ENCODE measurements at places on chromosomes 12 and 14.

DNA sequence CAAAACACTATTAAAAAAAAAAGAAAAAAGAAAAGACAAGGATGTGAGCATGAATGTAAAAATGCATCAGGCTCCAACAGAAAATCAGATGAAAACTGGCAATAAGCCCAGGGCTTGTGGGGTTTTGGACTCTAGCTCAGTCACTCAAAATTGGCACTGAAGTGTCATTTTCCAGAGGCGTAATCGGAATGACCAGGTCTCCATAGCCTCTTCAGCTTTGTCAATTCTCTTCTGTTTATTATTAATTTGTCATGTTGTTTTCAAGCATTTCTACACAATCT is 137.2 kb upstream of the TRHDE start:
- H3K4me3 ChIP-seq: no peak overlapping the region
- H3K27me3 ChIP-seq: no peaks in the 10 kb centered on the region
- DNase-seq: no peak
- no peaks in the 10 kb centered on the region for H3K4me1 ChIP-seq
- H3K36me3 ChIP-seq: no peaks in the 10 kb centered on the region

- peaks cover 3% of the 10 kb centered on the region for H3K36me3 ChIP-seq
- H3K27me3 ChIP-seq: peaks cover 73% of the 10 kb centered on the region
- no peak overlapping the region for H3K27ac ChIP-seq
- H3K4me3 ChIP-seq: no peak overlapping the region
- H3K4me1 ChIP-seq: no peaks in the 10 kb centered on the region
- no peak for DNase-seq
Observed at GRCh38 chr12:3043406-3043805, 33.8 kb upstream of the TSPAN9 start.

GRCh38 chr12:12319451-12320183 is 30.4 kb downstream of the MANSC1 start:
- no peak overlapping the region for H3K4me3 ChIP-seq
- H3K27ac ChIP-seq: no peak overlapping the region
- DNase-seq: no peak
- H3K27me3 ChIP-seq: peaks cover 27% of the 10 kb centered on the region
- no peaks in the 10 kb centered on the region for H3K36me3 ChIP-seq
- H3K4me1 ChIP-seq: peaks cover 3% of the 10 kb centered on the region

- H3K27me3 ChIP-seq: no peaks in the 10 kb centered on the region
- peaks cover 16% of the 10 kb centered on the region for H3K36me3 ChIP-seq
- H3K4me3 ChIP-seq: no peak overlapping the region
- H3K4me1 ChIP-seq: no peaks in the 10 kb centered on the region
Observed at GRCh38 chr14:67586369-67586768, 13.7 kb downstream of the PIGH start.

GRCh38 chr12:71872972-71873371 is 33.4 kb downstream of the TBC1D15 start:
- peaks cover 40% of the 10 kb centered on the region for H3K4me1 ChIP-seq
- peaks cover 46% of the 10 kb centered on the region for H3K36me3 ChIP-seq
- no peaks in the 10 kb centered on the region for H3K27me3 ChIP-seq
- H3K27ac ChIP-seq: peak overlapping the region; percentile 39
- H3K4me3 ChIP-seq: no peak overlapping the region
- no peak for DNase-seq

- H3K27me3 ChIP-seq: peaks cover 29% of the 10 kb centered on the region
- H3K4me3 ChIP-seq: no peak overlapping the region
- no peaks in the 10 kb centered on the region for H3K36me3 ChIP-seq
- H3K4me1 ChIP-seq: no peaks in the 10 kb centered on the region
- DNase-seq: no peak
- no peak overlapping the region for H3K27ac ChIP-seq
Observed at GRCh38 chr12:54475537-54475936, 2.1 kb upstream of the GTSF1 start.

DNA sequence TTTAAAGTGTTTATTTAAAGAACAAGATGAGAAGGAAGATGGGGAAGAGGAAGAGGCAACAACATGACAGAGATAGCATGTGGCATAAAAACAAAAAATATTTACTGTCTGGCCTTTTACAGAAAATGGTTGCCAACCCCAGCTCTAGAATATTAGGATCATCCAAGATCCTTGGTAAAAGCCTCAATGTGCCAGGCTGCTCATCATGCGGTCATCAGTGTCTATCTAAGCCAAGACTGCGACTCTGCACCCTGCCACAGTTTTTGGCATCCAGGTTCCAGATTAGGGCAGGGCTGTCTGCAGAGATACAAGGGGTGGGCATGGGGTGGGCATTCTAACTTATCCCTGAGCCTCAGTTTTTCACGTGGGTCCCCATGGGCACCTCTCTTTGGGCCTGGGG is 46.9 kb upstream of the CNTN1 start:
- H3K4me1 ChIP-seq: no peaks in the 10 kb centered on the region
- H3K36me3 ChIP-seq: no peaks in the 10 kb centered on the region
- no peak for DNase-seq
- no peak overlapping the region for H3K4me3 ChIP-seq
- no peak overlapping the region for H3K27ac ChIP-seq
- no peaks in the 10 kb centered on the region for H3K27me3 ChIP-seq

DNA sequence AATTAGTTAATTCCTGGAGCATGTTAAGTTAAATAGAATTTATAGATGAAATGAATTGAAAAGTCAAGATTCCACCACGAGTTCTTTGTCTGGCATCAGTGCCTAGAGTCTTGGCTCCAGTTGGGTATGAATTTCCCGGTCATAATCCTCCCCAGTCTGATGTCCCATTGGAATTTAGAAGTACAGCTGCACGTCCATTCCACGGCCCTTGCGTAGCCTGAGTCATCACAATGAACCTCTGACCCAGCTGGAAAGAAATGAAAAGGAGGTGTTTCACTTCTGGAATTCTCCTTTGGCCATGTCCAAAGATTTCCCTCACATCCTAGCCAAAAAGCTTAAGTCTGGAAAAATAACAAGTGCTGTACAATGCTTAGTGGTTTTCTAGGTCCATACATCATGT is 122.7 kb downstream of the KICS2 start:
- no peak overlapping the region for H3K27ac ChIP-seq
- H3K4me3 ChIP-seq: no peak overlapping the region
- no peaks in the 10 kb centered on the region for H3K4me1 ChIP-seq
- H3K36me3 ChIP-seq: no peaks in the 10 kb centered on the region

GRCh38 chr14:76261371-76261811 is 109.7 kb downstream of the GPATCH2L start:
- H3K36me3 ChIP-seq: no peaks in the 10 kb centered on the region
- H3K4me1 ChIP-seq: no peaks in the 10 kb centered on the region
- no peak overlapping the region for H3K4me3 ChIP-seq
- no peak overlapping the region for H3K27ac ChIP-seq
- DNase-seq: no peak
- H3K27me3 ChIP-seq: peaks cover 83% of the 10 kb centered on the region
